ENCODE measurements at places on chromosomes 1 and 21.
A peak's percentile ranks its signal among the peaks of the same experiment; 100 is the strongest.

DNA sequence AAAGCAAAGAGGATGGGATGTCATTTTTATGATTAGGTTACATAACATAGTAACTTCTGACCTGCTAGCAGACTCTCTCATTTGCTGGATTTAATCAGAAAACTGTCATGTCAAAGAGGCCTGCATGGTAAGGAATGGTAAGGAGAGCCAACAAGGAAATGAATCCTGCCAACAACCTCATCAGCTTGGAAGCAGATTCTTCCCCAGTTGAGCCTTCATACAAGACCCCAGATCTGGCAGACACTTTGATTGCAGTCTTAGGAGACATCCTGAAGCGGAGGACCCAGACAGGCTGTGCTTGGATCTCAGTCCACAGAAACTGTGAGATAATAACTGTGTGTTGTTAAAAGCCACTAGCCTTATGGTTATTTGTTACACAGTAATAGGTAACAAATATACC lies 27.6 kb upstream of the MARK1 start:
- DNase-seq, result no peak

DNA sequence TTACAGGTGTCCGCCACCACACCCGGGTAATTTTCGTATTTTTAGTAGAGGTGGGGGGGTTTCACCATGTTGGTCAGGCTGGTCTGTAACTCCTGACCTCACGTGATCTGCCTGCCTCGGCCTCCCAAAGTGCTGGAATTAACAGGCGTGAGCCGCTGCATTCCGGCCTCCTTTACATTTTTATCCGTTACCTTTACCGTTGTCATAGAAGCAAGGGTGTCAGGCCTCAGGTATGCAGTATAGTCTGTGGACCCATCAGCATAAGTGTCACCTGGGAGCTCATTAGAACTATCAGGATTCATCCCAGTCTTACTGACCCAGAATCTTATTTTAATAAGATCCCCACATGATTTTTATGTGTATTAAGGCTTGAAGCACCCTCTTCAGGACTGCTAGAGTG lies 5.4 kb downstream of the CDC42 start:
- DNase-seq, result no peak

GRCh38 chr1:85330214-85330631 lies 53.8 kb upstream of the BCL10 start:
- peak; percentile 83 for DNase-seq

- DNase-seq, result no peak
Observed at GRCh38 chr1:30984165-30984889, 75.8 kb upstream of the SDC3 start.

DNA sequence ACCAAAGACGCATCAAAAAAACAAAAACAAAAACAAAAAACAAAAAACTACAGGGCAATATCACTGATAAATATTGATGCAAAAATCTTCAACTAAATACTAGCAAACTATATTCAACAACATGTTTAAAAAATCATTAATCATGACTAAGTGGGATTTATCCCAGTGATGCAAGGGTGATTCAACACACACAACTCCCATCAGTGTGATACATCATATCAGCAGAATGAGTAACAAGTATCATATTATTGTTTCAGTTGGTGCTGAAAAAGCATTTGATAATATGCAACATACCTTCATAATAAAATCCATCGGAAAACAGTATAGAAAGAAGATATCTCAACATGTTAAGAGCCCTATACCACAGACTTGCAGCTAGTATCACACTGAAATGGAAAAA lies 953.0 kb downstream of the AMY1C start:
- peak; percentile 53 for DNase-seq

- DNase-seq, result no peak
Observed at GRCh38 chr21:39776589-39776988, 31.6 kb downstream of the IGSF5 start.

DNA sequence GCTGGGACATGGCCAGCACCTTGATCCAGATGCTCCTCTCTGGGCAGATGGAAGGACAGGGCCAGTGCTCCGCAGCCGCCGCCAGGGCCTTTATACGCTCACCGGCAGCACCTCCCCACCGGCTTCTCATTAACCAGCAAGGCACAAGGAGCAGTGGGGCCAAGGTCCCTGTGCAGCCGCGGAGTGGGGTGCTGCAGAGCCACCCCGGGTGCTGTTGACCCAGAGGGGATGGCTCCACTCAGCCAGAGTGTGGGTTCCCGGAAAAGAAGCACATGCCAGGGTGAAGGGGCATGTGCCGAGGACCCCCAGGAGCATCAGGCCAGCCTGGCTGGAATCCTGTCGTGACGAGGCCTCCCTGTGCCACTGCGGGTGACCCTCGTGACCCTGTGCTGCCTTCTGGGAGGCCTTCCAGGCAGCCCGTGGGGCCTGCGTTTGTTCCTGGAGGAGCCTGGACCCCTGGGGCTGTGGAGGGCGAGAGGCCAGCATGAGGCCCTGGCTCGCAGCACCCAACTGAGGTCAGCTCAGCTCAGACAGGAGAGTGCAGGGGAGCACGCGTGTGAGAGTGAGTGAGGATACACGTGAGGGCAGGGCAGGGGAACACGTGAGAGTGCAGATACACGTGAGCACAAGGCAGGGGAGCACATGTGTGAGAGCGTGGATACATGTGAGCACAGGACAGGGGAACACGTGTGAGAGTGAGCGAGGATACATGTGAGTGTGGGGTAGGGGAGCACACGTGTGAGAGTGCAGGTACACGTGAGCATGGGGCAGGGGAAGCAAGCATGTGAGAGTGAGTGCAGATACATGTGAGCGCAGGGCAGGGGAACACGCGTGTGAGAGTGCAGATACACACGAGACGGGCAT lies at the start of gene FTCD:
Gene FTCD, minus strand, starts transcription at position 66 of the 864 bp plus-strand sequence. Its CDS starts 56 bp downstream, at position 10.
- DNase-seq, result no peak

GRCh38 chr1:95437011-95437410 lies 203.0 kb downstream of the RWDD3 start:
- DNase-seq, result no peak

Measured in HS-5 (cell line).